ENCODE measurements at places on chromosomes 6 and 20.

- DNase-seq: no peak
These were observed 6.4 kb upstream of the SDC4 start for GRCh38 chr20:45354423-45355208.

DNA sequence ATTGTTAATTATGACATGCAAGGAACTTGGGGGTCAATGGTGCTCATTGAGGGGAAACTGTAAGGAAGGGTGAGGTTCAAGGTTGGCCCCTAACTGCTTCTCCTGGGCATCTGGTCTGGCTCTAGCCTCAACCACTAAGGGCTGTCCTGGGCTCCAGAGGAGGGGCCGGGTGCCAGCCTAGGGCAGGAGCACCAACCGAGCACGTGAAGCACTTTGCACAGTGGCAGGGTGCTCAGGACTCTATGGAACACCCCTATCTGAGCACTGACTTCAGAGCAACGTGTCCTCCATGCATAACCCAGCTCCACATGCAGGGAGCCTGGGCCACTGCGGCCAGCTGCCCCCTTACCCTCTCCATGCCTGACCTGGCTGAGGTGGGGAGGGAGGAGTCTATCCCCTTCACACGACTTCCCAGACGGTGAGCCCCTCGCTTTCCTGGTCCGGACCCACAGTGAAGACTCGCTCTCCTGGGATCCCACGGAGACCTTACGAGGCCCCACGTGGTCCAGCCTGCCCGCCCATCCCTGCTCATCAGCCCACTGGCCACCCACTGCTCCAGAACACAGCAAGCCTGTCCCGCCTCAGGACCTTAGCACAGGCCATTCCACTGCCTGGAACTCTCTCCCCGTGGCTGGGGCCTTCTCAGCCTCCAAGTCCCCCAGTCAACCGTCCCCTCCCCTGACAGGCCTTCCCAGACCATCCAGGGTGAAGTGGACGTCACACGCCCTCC lies 40.8 kb upstream of the STX16 start:
- DNase-seq: no peak

GRCh38 chr20:8389381-8390036 lies 257.4 kb downstream of the PLCB1 start:
- DNase-seq: no peak

DNA sequence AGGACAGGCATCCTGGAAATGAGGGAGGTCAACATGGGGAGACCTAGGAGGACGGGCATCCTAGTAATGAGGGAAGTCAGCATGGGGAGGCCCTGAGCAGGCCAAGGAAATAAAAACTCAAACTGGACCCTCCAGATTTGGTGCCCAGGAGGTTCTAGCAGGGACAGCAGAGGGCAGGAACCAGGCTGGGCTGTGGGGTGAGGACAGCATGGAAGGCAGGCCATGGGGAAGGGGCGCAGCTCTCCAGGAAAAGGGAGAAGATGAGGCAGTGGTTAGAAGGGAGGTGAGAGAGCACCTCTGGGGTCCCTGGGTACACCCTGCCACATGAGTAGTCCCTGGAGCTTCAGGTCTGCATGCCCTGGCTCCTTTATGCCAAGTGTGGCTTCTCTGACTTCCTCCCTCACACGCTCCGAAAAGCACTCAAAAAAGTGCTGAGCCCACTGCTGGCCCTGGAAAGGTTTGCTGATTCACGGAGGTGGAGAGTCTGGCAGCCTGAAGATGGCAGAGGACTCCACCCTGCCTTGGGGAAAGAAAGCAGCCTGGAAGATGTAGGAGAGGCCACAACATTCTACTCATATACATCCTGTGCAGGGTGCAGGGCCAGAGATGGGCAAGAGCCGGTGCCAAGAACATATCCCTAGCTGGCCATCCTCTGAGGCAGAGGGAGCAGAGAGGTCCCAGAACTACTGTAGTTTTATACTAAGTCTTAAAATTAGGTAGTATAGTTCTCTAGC lies 154.9 kb downstream of the MRPL14 start:
- DNase-seq: no peak

DNA sequence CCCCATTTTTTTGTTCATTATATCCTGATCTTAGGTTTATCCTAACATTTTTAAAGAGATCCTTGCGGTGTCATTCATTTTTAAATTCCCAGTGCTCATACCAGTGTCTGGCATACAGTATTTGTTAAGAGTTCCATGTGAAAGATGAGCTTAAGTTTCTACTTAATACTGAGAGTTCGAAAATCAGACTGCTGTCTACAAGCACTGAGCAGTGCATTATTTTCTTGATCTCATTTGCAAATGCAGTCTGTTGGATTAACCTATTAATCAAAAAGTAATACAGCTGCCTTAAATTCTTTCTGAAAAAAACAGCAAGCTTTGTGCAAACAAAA lies 663 bp downstream of the COQ3 start:
- DNase-seq: no peak

DNA sequence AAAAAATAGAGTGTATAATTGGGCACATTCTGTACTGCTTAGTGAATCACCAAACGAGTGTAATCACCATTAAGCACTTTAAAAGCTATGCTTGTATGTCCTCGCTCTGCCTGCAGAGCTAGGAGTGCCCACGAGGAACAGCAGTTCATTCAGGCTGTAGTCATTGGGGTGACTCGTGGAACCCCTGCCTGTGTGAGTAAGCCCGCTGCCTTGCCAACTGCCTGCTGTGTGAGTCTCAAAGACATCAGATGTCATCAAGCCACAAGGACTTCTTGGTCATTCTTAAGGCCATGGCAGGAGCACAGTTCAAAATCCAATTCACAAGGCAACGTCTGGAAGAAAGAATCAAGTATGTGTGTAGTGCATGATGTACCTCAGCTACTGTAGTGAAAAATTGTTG lies 60.4 kb downstream of the FOXO3 start:
- peak; percentile 14 for DNase-seq

DNA sequence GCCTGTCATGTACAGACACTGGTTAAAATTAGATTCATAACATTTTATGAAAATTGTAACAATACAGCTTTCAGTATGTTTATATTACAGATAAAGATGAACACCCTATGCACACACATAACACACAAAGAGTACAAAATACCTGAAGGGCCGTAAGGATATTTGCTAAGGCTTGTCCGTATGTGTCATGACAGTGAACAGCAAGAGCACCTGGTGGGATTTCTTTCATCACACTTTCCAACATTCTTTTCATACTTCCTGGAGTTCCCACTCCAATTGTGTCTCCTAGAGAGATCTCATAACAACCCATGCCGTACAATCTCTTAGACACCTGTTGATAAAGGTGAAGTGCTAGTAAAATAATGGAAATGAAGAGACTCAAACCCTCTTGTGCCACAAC lies 83.7 kb downstream of the HMGCLL1 start:
- no peak for DNase-seq

DNA sequence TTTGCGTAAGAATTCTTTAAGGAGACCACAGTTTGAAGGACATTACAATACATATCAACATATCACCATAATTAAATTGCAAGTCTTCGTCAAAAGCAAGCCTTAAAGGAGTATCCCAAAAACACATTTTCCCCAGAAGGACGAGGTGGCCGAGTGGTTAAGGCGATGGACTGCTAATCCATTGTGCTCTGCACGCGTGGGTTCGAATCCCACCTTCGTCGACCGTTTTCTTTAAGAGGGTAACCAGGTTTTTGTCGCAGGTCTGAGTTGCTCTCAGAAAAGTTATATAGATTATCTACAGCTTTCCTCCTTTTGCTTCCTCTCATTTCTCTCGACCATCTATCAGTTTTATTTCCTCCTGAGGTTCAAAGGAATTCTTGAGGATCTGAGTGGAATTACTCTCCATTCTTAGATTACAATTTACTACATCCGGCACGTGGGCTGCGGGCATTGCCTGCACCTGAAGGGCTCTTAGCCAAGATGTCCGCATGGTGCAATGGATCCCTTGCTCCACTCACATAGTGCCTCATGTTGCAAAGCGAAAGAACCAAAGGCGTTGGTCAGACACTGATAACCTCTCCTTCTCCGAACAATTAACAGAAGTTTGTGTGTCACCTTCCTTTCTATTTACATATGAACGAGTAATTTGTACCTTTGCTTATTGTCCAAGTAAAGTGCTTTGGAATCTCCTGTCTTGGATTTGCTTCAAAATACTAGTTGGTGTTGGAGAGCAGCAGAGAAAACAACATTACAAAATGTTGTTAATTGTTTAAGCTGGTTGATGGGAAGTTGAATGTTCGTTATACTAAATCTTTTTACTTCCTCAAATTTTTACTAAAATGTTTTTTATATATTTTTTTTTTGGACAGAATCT lies 14.0 kb downstream of the POM121L2 start:
- DNase-seq: no peak

- no peak for DNase-seq
These were observed 1.6 kb downstream of the VGLL2 start for GRCh38 chr6:117267054-117267347.

GRCh38 chr6:71229477-71229876 lies 59.1 kb upstream of the OGFRL1 start:
- DNase-seq: no peak

- no peak for DNase-seq
These were observed 19.2 kb upstream of the KCNG1 start for GRCh38 chr20:51042064-51042463.

DNA sequence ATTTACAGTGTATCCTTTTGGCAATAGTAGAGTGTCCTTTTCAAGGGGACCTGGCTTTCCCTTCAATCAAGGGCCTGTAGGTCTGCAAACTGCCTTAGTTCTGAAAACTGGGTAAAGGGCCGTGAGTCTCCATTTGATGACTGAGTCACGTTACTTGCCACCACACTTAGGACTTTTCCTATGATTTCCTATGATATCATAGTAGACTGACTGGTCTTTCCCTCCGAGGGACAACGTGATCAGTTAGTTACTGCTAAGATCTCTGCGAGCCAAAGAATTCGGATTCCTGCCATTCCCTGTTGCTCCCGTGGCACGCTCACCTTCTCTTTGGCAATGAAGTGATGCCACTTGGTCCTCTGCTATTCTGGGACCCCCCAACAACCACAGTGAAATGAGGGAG lies 8.4 kb downstream of the ZNF831 start:
- no peak for DNase-seq

GRCh38 chr6:162873537-162873936 lies 145.8 kb downstream of the PACRG start:
- DNase-seq: no peak

DNA sequence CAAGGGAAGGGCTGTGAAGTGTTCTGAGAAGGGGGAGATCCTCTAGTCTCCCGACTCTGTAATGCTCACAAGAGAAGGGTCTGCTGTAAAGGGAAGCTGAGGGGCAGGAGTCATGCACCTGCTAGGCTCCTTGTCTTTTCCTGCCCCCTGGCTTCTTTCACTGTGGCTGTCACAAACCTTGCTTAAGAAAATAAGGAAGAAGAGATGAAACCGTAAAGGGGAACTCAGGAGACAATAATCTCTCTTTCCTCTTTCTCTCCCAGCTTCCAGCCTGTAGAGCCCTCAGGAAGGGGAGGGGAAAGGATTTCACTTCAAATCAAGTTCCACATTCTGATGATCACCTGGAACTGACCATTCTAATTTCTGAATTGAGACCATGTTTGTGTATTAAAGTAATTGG lies 26.3 kb downstream of the SLC13A3 start:
- no peak for DNase-seq

DNA sequence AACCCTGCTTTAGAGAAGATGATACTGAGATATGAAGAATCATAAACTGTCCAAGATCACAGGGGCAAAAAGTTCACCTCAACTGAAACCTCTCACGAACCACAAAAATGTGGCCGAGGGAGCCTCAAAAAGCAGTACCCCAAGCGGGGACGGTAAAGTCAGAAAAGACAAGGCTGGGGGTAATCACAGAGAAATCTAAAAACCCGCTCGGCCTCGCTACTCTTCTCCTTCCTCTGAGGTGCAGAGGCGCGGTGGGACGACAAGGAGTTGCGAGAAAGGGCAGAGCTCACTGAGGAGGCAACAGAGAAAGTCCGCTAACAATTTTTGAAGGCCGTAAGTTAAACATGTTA lies 356 bp upstream of the IRAK1BP1 start:
- no peak for DNase-seq

DNA sequence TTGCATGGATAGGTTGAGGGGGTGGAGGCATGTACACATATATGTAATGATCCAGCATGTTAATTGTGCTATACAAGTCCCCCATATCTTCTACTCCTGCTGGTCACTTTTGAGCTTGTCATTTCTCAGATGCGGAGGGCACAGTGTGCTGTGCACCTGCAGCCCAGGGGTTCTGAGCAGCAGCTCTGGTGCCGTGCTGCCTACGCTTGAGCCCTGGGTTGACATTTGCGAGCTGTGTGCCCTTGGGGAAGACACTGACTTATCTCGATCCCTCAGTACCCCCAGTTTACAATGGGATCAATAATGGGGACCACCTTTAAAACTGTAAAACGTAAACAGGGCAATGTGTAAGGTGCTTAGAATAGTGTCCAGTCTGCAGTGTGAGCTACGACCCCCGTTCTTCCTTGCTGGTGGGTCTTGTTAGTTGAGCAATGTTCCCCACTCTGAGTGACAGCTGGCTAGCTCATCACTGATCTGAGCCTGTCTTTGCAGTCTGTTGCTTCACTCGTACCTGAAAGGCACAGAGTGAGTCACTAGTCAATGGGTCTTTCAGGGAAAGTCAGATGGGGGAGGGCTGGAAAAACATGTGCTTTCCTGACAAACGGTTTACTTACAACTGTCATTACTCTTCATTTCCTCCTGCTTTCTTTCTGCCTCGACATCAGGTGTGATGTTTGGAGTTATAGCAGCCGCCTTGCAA lies 91.7 kb downstream of the SLC2A10 start:
- DNase-seq: no peak

DNA sequence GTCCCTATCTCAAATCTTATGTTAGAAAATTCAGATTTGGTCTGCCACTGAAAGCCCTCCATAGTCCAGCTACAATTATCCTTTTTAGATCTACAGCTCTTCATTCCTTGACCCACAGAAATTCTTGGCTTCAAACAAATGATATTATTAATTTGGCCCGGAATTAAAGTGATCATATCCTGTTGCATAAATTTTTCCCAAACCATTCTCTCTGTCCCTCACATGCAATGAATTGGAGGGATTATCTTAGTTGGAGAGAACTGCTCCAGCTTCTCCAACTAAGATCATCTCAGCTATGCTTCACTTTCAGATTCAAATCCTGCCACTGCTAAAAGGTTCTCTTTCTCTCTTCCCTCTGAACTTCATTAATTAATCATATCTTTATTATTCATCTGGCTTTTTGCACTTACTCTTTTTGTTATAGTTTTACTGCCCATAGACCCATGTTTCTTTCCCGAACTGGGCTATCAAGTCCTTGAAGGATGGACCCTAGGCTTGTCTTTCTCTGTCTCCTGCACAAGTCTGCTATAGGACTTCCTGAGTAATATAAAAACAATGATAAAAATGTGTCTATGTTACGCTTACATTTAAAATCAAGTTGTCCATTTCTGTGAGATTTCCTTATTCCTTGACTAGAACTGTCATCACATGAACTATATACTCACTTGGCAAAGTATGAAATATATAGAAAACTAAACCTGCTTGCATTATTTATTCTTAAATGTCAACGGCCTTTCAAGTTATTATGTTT lies 493.9 kb upstream of the MARCKS start:
- DNase-seq: no peak

- DNase-seq: no peak
These were observed 141.0 kb downstream of the TFAP2C start for GRCh38 chr20:56769921-56770600.

Data from CD4-positive, alpha-beta T cell treated with Interleukin-6 for 4 hours (primary cell).